ENCODE measurements at places on chromosomes 2 and 18.

GRCh38 chr18:44802508-44802907 lies 121.8 kb downstream of the SETBP1 start:
- no peak for DNase-seq

- DNase-seq: no peak
These were observed 19.3 kb upstream of the HPCAL1 start for GRCh38 chr2:10283106-10284062.

DNA sequence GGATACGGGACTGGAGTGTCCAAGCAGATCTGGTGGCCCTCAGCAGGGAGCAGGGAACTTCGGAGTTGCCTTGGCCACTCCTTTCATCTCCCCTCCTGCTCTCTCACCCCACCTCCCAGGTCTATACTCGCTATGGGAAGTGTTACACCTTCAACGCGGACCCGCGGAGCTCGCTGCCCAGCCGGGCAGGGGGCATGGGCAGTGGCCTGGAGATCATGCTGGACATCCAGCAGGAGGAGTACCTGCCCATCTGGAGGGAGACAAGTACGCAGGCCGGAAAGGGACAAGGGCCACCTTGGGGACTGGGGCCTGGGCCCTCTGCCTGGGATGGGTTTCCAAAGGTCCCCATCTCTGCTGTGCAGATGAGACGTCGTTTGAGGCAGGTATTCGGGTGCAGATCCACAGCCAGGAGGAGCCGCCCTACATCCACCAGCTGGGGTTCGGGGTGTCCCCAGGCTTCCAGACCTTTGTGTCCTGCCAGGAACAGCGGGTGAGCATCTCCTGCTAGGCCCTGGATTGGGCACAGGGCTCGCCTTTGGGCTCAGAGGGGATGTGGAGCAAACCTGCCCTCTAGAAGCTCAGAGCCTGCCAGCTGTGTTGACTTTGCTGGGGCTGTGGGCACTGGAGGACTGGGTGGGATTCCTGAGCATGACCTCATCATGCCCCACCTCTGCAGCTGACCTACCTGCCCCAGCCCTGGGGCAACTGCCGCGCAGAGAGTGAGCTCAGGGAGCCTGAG lies 11.8 kb downstream of the CHPF start:
- peak; percentile 21 for DNase-seq

GRCh38 chr18:76725445-76725844 lies 96.9 kb upstream of the ZNF236 start:
- no peak for DNase-seq

DNA sequence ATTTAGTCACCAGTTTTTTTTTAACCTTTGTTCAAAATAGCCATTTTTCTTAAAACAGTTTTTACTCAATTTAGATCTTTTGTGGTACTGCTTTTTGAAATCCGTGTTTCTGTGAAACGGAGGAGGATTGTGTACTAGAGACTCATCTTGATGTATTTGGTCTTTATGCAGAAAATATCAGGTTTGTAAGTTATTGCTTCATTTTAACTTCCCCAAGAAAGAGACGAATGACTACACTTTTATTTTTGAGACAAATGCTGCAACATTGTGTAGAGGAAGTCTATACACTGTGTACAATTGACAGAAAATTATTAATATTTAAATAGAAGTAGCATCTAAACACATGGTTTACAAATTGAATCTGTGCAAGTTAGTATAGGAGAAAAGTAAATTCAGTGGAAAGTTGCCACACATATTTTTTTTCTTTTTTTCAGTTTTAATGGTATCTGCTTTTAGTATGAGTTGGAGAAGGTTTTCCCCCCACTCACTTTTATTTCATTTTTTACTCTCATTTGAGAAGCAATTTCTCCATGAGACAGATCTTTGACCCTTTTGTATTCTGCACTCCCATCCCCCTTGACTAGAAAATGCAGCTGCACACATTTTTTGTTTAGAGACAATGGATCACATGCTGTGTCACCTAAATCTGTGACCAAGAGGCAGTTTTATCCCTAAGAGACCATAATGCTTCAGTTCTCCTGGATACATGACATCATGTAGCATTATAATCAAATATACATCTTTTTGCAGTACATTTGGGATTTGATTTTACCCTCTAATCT lies 200.8 kb upstream of the STON1 start:
- no peak for DNase-seq

DNA sequence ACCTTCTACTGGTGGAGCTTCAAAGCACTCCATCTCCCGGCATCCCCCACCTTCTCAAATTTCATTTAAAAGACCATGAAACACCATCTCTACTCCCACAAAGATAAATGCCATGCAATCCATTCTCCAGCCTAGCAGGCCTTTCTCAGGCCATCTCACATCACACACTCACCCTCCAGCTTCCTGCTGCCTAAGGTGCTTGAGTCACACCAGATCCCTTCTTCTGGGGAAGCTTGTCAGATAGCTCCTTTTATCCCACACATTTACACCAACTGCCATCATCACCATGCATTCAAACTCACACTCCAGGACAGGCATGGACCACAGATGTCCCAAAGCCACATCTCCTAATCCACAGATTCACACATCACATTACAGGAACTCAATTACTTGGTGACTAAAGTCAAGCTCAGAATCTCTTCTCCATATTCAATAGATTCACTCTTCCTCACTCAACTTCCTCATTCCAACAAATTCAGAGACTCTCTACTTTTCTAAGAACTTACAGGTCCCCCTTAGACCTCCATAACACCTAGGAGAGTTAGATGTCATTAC lies 292.5 kb downstream of the TNS1 start:
- DNase-seq: no peak
